Cardiac septum (tissue), 1 donor: ENCODE measurements at places on chromosomes 2 and 18.

DNA sequence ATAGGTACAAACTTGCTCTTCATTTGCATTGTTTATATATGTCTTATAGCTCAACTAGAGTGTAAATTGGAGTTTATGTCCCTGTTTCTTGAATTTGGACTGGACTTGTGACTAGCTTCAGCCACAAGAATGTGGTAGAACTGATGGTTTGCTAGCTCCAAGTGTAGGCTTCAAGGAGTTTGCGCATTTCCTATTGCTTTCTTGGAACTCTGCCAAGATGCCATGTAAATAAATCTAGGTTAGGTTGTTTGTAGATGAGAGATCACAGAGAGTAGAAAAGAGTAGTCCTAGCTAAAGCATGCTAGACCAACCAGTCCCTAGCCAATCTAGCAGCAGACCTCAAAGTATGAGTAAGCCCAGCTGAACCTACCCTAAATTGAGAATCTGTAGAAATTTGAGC lies 183.0 kb upstream of the CYP26B1 start:
- no peak for DNase-seq

DNA sequence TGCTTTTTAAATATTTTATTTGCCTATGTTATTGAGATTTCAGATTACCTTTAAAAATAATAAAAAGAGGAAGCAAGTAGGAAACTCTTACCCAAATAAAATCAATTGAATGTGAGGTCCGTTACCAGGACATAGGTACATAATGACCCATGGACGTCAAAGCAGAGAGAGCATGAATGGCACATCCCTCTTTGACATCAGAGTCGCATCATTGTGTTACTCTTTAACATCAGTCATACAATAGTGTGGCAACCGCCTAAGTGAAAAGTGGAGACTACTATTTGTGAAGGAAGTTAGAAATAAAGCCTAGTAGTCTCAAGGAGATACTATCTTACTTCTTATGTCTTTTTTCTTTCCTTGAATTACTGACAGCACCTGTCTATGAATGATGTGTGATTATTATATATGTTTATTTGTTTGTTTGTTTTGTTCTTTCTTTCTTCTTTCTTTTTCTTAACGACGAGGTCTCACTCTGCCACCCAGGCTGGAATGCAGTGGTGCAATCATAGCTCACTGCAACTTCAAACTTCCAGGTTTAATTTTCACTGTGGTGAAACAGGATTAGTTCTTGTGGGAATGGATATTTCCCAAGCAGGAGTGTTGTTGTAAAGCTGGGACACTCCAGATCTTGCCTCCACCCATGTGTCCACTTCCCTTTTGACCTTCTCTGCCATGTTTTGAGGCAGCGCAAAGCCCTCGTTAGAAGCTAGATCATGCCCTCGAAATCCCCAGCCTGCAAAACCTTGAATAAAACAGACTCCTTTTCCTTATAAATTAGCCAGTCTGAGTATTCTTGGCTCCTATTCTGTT lies 407.2 kb upstream of the NETO1 start:
- DNase-seq, result no peak

- DNase-seq, result no peak
Measured at GRCh38 chr2:68855550-68855949, 15.6 kb downstream of the BMP10 start.

DNA sequence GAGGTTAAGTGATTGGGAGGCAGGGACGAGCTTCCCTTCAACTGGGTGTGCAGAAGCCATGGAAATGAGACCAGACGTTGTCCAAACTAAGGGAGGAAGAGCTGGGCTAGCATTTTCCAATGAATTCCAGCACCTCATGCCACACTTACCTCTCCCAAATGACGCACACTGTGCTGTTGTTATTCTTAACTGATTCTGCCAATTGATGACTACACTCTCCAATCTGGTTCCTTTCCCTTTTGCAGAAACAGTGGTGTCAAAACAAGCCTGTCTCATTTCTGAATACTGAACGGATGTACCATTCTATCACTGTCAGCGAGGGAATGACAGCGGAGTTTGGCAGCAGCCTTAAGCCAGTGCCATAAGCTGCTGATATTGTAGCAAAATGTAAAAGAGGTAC lies 380.5 kb upstream of the HNRNPA3 start:
- no peak for DNase-seq

DNA sequence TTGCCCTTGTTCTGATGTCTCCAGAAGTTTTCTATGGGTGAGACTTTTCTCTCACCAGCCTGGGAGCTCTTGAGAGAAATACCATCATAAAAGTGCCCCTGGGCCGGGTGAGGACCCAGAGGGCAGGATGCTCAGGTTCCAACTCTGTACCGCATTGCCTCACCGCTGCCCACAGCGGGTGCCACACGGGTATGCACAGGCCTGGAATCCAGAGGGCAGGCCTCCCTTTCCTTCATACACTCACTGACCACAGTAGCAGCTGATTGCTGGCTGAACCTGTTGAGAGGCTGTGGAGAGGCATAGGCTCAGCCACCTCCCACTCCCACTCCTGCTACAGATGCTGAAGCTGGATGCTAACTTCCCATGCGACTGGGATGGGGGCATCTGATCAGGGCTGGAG lies 293.8 kb downstream of the CYP26B1 start:
- DNase-seq, result no peak

DNA sequence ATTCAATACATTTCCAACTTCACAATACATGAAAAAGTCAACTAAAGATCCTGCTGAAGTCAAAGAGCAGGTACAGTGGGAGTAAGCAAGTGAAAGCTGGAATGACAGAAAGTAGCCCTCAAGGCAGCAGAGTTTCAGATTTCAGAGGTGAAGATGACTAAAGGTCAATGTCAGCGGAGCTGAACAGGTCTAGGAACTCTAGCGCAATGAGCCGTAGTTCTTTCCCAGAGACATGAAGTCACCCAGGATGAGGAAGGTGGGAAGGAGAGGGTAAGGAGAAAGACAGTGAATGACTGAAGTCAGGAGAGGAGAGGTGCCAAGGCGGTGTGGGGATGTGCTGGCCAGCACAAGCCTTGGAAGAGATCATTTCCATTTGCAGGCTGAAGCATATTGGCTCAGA lies 28.1 kb downstream of the PTPN2 start:
- DNase-seq, result no peak

DNA sequence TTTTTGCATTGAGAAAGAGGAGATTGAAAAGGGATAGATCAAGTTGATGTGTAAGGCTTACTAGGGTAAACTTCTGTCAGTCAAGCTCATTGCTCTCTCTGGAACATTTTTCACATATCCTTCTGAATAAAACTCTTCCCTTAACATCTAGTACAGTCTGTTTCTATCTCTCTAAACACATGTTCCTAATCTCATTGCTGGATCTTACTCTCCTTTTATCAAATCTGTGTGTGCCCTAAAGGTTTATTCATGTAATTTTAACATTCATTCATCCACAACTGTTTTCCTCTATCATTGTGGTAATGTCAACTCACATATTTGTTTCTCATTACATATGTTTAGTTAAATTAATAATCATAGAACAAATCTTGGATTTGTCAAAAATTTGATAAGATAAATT lies 277.9 kb upstream of the GULP1 start:
- no peak for DNase-seq

DNA sequence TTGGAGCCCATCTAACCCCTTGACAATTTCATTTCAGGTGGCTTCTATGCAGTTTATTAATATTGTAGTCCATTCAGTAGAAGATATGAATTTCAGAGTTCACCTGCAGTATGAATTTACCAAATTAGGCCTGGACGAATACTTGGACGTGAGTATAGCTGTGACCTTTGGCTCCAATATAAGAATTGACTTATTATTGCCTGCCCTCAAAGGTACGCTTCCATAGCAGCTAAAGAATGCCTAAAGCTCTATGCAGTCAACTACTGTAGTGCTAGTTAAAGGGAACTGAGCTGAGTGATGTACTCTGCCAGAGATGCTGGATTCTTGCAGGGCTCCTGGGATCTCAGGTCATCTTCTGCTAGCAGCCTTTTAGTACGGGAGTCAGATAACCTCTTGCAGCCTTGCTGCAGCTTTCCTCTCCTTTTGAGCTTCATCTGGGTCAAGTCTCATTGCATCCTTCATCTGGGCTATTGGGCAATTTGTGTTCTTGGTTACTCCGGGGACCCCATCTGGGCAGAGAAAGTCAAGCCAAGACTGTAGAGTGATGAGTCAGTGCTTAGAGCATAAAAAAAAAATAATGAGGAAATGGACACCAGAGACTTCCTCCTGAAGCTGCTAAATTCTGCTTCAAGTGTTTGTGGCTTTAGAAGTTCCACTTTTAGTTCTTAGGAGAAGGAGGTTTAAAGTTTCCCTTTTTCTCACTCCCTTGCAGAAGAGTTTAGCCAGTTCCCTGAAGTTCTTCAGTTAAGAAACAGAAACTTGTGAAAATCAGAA lies 105.6 kb downstream of the PRPF40A start:
- no peak for DNase-seq

GRCh38 chr18:59959073-59959472 lies 59.3 kb downstream of the PMAIP1 start:
- DNase-seq, result no peak

DNA sequence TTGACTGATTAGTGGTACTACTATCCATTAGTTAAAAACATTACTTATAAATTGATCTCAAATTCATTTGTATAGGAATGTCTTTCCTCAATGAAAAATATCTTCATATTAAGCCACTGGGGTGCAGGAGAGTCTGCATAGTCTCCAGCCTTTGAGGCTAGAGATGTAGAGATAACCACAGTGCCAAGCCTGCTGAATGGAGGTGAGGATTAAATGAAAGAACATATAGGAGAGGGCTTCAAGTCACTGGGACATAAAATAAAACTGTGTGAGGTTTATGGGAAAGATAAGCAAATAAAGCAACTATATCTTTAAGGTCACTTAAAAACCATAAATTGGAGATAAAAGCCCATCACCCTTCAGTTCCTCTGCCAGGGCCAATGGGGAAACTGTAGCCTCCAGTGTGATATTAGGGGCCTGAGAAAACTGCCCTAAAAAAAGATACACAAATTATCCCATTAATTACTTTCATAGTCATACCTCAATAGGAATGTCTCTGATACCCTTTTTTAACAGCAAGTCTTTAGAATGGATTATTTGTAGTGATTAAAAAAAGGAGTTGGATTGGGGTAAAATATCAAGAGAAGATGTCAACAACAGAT lies 27.6 kb downstream of the GALNT3 start:
- no peak for DNase-seq

DNA sequence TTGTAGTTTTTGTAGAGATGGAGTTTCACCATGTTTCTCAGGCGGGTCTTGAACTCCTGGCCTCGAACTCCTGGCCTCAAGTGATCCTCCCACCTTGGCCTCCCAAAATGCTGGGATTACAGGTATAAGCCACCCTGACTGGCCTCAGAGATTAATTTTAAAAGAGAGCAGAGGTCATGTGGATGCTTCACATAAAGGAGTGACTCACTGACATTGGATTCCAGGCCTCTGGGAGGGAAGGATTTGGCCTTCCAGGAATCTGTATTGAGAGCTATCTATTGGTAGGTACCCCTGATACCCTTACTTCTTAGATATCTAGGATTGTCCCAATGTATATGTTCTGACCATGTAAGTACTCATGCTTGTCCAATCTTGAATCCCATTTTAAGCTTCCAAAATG lies 138.4 kb downstream of the FAM161A start:
- DNase-seq, result no peak

DNA sequence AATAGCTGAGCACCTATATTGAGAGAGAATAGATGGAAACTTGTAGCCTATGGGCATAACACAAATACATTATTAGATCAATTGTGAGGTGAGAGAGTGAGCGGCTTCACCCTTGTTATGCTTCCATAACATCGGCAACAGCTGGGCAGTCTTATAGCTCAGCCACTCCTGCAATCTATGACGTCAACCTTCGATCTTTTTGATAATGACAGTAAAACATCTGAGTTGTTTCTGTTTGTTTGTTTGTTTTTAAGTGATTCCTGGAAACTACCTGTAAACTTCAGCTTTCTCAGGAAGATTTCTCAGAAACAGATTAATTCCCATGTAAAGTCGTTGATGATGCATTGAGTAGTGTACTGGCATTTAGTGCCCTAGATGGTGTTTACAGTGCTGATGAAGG lies 90.0 kb downstream of the DSEL start:
- no peak for DNase-seq

DNA sequence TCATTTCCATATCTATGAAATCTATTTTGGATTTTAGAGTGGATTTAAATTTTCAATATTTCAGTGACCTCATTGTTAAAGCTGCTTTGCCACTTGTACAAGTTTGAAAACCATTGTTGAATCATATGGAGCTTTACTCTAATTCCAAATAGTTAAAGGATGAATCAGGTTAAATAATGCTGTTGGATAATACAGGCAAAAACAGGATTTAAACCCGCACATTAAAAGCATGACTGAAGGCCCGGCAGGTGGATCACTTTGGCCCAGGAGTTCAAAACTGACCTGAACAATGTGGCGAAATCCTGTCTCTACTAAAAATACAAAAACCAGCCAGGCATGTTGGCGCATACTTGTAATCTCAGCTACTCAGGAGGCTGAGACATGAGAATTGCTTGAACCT lies 68.3 kb downstream of the RIF1 start:
- no peak for DNase-seq

GRCh38 chr18:5393779-5394178 lies 98.3 kb upstream of the ZBTB14 start:
- DNase-seq, result no peak

- no peak for DNase-seq
Measured at GRCh38 chr2:196294516-196294909, 123.1 kb upstream of the STK17B start.

GRCh38 chr2:175154661-175155082 lies 13.3 kb downstream of the ATF2 start:
- DNase-seq, result no peak

GRCh38 chr18:58590254-58590653 lies 38.6 kb downstream of the ALPK2 start:
- no peak for DNase-seq

DNA sequence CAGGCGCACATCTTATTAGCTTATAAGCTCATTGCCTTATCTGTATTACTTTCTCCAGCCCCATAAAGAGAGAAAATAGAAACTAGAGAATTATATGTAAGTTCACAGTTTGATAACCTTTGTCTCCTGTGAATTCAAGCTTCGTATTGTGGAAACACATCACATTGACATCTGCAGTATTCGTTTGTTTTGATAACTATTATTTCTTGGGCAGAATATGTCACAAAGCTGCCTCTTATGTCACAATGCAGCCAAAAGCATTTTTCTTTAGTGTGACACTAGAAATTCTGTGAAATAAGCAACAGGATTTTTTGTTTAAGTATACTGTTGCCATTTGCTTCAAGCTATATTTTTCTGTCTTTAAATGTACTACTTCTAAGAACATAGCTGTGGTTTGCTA lies 221.5 kb downstream of the DOK6 start:
- DNase-seq, result no peak

DNA sequence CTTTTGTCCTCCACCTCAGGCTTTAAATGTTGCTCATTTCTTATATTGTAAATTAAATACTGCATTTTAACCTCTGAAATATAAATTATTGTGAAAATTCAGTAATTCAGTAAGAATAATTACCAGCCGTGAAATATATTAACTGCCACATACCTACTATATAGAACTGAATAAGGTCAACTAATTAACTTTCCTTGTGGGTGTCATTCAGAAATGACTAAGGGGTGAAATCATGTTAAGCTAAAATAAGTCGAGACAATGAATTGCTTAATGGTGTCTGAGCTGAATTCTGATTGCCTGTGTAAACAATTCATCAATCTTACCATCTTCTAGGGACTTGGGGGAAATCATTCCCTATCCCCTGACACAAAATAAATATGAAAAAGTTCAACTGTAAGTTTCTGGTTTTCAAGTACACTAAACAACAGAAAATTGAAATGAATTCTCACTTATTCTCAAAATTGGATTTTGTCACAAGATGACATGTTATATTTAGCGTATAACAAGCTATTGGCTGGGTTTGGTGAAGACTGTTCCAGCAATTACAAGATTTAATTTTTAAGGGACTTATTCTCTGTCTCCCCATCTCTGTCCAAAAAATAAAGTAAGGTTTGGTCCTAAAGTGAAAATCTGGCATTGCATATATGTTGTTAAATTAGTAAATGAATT lies 255.1 kb downstream of the METTL4 start:
- DNase-seq, result no peak
